Sciatic nerve (tissue), 2 donors: ENCODE measurements at places on chromosomes 12 and 14. TPM values are rescaled to one million over a fixed set of nuclear protein-coding genes. Genes with fewer than 3 reads are reported as not detected.

Gene CLEC2A
- not detected for total RNA-seq

DNA sequence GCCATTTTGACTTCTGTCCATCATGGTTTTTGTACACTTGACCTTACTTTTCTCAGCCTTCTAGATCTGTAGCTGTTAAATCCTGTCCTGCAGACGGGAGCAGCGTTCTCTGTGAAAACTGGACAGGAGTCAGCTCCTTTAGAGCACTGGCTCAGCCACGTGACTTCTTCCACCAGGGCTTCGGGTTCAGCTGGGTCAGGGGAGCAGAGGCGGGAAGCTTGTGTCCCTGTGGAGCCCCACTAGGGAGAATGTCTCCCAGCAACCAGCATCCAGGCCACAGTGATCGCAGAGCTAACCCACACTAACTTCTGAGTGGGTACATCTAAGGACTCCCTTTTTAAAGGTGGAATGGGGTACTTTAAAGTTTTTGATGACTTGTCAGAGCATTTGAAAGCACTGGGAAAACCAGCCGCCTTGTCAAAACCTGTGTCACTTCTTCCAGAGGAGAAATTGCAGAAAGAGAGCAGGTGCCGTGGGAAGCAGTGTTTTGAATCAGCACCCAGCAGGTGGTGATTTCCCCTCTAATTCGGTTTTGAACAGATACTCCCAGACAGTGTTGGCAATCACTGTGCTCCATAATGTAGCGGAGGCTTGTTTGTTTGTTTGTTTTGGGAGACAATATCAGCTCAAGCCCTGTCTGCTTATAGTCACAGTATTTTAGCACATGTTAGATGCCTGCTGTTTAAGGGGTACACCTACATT is 17.9 kb downstream of the DERA start:
- DNase-seq = no peak

DNA sequence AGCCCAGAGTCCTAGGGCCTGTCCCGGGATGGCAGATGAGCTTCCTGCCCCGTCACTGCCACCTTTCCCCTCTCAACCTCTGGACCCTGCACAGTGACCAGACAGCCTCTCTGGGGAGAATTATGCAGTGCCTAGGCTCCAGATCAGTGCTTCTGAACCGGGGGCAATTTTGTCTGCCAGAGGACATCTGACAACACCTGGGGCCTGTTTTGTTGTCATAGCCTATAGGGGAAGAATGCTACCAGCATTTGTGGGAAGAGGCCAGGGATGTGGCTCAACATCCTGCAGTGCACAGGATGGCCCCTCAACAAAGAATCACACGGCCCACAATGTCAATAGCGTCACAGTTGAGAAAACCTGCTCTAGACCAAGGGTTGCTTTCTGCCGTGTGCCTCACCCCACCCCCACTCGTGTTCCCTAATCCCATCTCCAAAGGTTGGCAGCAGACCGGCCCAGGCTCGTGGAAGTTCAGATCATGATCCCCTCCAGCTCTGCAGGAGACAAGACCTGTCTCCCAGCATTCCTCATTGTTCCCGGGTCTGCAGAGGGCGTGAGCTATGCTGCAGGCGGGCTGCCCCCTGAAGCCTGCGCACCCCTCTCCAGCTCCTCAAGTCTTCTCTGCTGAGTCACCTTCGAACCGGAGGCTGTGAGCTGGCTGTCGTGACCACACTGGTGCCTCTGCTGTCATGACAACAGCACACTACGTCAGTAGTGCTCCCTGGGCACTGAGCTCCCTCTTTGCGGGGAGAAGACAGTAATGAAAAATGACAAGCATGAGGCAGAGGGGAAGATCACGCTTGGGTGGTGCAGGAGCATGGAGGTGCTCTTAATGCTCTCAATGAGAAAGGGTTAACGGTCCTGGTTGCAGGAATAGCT is 2.0 kb upstream of the GAPDH start:
- DNase-seq = no peak

DNA sequence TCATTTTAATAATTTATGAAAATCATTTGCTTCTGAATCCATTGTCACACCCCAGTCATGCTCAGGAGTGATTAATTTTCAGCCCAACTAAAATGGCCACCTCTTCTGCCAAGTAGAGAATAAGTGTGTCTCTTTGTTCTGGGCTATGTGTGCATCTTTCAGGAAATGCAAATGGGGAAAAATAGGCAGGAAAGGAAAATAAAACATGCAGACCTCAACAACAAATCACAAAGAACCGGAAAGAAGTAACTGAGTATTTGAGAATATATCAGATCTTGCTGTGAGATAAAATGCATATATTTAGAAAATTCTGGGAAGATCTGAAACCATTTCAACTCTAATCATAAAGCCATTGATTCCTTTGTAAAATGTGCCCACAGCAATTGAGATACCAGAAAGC is 763.9 kb downstream of the GALC start:
- no peak for DNase-seq

DNA sequence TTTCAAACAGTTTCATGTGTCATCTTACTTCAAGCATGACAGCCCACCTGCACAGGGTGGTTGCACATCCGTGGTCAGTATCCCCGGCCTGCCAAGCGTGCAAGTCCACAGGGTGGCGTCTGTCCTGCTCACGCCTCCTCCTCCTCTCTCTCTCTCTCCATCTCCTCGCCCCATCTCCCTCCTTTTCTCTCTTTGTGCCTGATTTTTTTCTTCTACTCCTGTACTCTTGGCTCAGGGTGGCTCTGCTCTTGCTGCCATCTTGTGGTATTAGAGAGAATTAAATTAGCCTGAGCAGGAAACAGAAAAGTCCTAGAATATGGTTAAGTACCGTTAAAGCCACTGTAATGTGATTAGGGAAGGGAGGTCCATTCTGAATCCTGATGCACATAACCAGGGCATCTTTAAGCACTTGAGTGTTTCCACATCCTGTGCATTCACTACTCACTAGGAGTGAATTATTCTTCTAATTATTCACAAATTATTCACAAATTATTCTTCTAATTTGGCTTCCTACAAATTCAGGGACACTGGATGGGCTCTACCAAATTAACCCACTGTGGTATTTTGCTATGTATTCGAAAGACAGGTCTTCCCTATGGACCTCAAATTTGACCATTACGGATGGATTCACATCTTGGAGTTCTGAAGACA is 25.5 kb upstream of the DTX1 start:
- no peak for DNase-seq

DNA sequence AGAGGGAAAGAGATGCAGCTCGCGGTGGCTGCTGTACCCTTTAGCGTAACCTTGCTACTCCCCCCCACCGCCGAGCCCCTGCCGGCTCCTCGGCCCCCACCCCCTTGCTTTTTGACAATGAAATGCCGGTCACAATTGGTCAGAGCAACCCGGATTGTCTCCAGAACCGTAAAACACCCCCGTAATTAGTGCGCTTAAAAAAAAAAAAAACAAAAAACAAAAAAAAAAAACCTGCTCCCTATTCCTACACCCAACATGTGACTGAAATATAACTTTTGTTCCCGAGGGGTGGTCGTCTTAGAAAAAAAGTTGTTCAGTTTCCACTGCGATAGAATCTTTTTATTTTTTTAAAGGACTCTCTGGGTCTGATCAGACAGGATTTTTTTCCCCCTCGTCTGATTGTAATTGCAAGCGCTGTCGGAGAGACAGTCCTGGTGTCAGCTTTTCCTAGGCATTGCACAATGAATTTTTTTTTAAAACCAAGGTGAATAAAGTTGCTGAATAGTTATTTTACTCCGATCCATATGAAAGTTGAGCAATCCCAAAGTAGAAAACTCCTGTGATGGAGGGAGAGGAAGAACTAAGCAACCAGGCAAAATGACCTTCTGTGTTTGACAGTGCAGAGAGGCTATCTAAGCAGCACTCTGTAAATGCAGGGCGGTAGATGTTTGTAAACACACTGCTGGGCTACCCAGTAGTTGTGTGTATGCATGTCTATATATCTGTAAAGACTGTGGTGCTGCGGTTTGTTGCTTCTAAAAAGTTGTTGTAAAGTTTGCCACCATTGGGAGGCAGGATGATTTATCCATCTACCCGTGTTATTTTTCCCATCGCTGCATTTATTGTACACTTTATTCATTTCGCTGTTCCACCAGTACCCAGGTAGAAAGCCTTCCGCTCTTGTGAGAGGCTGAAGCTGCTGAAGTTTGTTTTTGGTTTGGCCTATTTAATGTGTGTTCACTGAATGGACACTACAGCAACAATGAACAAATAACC is 1.1 kb downstream of the ETV6 start:
- DNase-seq = peak; percentile 64

DNA sequence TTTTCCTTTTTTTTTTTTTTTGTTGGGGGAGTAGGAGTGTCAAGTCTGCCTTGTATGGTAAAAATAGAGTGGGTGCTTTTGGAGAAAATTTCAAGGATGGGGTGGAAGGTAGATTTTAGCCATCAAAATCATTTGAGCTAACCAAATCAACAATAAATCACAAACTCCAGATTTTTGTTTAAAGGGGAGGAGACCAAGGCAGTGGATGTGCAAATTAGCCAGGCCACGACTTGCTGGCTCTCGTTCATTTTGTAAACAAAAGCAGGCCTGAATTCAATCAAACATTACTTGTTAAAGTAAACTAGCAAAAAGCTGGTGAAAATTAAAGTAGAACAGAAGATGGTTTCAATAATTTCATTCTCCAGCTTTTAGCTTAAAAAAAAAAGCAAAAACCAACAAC is 387.2 kb downstream of the BMP4 start:
- DNase-seq = no peak

GRCh38 chr14:79580906-79581305 is 630.4 kb downstream of the DIO2 start:
- no peak for DNase-seq

DNA sequence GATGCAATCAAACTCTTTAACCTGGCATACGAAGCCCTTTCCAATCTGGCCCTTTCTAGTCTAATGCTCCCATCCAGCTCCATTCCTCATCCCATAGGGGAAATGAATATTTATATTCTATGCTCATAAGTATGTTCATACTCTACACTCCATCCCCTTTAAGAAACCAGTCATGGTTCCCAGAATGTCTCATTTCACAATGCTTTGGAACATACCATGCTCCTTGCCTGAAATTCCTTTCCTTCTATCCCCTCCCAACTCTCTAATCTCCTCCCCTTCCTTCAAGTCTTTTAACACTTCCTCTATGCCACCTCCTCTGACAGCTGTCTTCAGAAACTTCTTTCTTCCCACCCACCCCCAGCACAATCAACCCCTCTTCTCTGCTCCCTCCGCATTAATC is 207.0 kb upstream of the CAND1 start:
- DNase-seq = no peak

DNA sequence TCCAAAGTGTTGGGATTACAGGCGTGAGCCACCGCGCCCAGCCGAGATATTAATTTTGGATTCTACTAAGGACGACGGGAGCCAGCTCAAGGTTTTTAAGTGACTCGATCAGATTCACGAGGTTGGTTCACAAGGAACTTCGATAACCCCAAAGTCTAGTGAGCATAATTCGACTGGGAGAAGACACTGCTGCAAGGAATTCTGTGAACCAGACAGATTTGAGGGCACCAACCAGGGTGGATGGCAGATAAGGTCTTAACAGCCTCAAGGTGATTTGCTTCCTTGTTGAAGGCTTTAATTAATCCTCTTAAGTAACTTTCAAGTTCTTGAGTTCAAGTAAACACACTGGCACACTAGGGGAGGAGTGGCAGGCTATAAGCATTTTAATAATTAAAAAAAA is 1.1 kb upstream of the KLHDC2 start:
- DNase-seq = no peak

DNA sequence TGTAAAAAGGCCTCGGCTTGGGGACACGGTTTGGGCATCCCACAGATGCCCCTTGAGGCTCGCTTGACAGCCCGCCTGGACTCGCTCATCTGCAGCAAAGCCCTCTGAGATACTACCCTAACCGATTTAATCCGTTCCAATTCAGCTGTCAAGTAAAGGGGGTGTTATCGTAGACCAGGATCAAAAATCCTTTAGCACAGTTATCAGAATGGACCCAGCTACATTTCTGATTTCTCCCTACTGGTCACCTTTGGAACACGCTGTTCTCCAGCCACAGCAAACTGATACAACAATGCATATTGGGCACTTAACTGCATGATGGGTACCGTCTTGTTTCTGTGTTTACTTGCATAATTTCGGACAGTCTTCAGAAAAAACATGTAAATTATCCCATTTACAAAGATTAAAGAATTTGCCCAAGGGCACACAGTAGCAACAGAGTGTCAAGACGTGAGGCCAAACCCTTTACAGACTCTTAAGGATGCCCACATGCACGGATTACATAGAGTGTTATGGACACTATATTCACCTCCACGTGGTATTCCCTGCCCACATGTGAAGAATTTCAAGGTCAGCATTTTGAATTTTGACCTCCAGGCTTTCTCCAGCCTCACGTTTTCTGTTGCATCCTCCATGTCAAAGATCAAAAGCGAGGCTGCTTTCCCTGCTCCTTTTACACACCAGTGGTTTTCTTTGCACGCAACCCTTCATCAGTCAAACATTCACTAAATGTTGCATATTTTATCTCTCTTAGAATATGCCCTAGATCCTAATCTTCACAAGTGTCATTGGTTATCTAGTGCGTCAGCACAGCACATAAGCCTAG is 3.2 kb upstream of the DUSP6 start:
- no peak for DNase-seq

- DNase-seq = peak; percentile 79
Observed at GRCh38 chr12:68932961-68933893, at the start of gene CPM. CPM (minus strand) TSS chr12:68933171; CDS start chr12:68932837, 334 bp downstream.

GRCh38 chr12:49983892-49984291 is 11.1 kb downstream of the AQP6 start:
- DNase-seq = no peak

GRCh38 chr12:123748661-123749060 is 13.4 kb upstream of the DNAH10 start:
- DNase-seq = no peak

GRCh38 chr12:63208956-63209355 is 58.0 kb upstream of the AVPR1A start:
- DNase-seq = no peak

GRCh38 chr12:64826234-64826633 is 1.8 kb downstream of the TBC1D30 start:
- peak; percentile 64 for DNase-seq

- DNase-seq = no peak
Observed at GRCh38 chr12:92629349-92630065, 73.3 kb upstream of the PLEKHG7 start.

GRCh38 chr14:99192028-99192621 is 79.9 kb downstream of the BCL11B start:
- peak; percentile 77 for DNase-seq

GRCh38 chr12:103905730-103906349 is 24.4 kb upstream of the HSP90B1 start:
- DNase-seq = no peak

- DNase-seq = no peak
Observed at GRCh38 chr14:67919259-67920032, 99.9 kb downstream of the RAD51B start.
